ENCODE measurements at places on chromosomes 7 and 10. TPM values are rescaled to one million over a fixed set of nuclear protein-coding genes. Genes with fewer than 3 reads are reported as not detected.

DNA sequence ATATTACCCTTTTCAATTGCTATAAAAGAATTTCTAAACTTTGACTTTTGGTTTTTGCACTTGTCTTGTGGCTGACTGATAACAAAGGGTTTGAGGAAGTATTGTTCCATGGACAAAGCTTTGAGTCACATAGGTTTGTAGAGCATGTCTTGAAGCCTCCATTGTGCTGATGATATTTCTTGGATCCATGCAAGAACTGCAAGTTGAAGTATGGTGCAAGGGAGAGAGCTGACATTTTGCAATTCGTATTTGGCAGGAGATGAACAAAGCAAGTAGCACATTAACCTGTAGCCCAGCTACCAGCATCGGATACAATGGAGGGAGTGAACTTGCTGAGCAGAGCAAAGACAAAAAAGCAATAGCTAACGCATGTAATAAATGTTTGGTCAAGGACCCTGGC, 23.4 kb downstream of the MGAM2 start:
- H3K4me3 ChIP-seq = no peak overlapping the region
- H3K27me3 ChIP-seq = no peaks in the 10 kb centered on the region
- no peaks in the 10 kb centered on the region for H3K36me3 ChIP-seq
- DNase-seq = no peak

- no peak overlapping the region for H3K4me3 ChIP-seq
- H3K27me3 ChIP-seq = no peaks in the 10 kb centered on the region
- H3K4me1 ChIP-seq = no peaks in the 10 kb centered on the region
- H3K27ac ChIP-seq = no peak overlapping the region
- no peaks in the 10 kb centered on the region for H3K36me3 ChIP-seq
Observed at GRCh38 chr7:121204537-121204936, 124.3 kb upstream of the WNT16 start.

GRCh38 chr7:503575-504111, 16.0 kb downstream of the PDGFA start:
- no peak for DNase-seq
- no peak overlapping the region for H3K4me3 ChIP-seq
- H3K4me1 ChIP-seq = no peaks in the 10 kb centered on the region
- no peaks in the 10 kb centered on the region for H3K36me3 ChIP-seq
- H3K27ac ChIP-seq = no peak overlapping the region
- no peaks in the 10 kb centered on the region for H3K27me3 ChIP-seq

FXYD4 gene
- not detected for total RNA-seq
